Hepatic stellate cell (primary cell): ENCODE measurements at places on chromosomes 12 and 14.

DNA sequence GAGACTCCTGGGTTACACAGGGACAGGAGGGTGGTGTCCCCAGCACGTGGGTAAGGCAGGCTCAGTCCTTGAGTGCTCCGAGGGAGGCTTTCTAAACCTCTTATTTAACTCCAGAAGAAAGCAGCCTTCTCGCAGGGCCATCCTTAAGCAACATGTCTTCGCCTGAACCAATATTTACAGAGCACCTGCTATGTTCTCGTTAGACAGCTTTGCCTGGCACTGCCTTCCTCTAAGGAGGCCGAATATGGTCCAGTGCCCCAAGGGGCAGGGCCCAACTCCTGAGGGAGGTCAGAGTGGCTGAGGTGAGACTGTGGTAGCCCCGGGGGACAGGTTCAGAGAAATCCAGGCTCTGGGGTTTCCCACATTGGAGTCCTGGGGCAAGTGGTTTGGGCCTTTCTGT is 2.1 kb upstream of the SCARB1 start:
- no peak for DNase-seq

DNA sequence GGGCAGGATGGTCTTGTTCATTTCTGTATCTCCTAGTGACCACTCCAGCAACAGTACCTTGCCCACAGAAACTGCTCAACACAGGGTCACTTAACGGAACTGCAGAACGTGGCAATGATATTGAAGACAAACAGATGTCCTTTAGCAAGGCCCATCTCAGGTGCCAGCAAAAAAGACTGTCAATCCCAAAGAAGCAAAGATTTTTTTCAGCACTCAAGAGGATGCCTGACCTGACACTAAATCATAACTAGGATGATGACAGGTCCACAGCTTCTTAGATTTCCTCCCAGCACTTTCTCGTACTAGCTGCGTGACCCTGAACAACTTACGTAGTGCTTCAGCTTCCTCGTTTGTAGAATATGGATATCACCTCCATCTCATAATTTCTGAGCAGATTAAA is 39.4 kb downstream of the ATP2B1 start:
- no peak for DNase-seq

DNA sequence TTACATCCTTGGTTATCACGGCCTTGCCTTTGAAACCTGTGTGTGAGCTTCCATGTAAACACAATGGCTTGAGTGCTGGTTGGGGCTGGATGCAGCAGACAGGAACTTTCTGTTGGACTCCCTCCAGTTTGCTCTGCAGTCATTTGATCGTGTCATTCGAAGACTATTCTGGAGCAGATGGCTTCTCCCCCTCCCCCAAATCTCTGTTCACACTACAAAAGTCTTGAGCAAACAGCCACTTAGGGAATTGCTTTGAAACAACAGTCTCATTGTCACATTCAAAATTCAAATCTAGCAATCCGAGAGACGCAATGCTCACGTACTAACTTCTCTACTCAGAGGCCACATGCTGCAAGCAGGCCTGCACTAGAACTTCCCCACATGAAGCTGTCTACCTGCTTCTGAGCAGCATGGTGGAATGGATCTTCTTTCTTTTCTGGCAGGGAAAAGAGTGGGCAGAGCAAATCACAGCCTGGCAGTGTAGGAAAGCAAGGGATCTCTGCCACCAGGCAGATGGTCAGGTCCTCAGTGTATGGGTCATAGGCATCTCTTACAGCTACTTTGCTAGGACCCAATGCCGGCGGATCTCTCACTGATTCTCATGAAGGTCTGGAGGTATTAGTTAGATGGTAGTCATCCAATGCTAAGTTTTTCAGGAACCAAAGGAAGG is 214.2 kb downstream of the PPM1H start:
- no peak for DNase-seq

DNA sequence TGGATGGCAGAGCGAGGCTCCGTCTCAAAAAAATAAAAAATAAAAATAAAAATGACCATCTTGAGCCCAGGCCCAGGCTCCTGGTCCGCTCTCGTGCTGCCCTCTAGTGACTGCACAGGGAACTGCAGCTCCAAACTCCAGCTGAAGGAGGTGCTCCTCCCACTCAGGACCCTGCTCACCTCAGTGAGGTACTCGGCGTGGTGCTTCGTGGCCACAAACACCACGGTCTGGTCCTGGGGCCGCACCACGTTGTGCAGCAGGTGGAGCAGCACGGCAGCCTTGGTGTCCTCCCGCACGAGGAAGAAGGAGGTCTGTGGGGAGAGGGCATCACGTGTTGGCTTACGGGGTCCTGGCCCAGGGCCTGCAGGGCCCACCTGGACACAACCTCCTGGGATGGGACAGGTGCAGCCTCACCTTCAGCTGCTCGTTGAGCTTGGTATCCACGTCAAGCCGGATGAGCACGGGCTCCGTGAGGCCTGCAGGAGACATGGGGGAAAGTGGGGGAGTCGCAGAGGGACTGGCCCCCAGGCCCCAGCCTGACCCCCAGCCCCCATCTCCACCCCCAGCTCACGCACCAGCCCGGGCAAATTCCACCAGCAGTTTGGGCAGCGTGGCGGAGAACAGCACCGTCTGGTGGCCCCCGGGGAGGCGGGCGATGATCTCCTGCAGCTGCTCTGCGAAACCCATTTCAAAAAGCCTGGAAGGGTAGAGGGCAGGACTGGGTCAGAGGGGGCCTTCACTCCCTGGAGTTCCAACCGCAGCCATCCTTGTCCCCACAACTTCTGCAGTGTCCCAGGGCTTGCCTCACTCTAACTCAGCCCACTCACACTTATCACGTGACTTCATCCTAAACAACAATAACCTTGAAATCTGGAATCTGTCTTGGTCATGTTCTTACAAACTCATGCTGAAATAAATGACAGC is 10.6 kb downstream of the DDX54 start:
- peak; percentile 89 for DNase-seq

GRCh38 chr12:79296871-79297270 is 393.9 kb downstream of the PAWR start:
- no peak for DNase-seq

DNA sequence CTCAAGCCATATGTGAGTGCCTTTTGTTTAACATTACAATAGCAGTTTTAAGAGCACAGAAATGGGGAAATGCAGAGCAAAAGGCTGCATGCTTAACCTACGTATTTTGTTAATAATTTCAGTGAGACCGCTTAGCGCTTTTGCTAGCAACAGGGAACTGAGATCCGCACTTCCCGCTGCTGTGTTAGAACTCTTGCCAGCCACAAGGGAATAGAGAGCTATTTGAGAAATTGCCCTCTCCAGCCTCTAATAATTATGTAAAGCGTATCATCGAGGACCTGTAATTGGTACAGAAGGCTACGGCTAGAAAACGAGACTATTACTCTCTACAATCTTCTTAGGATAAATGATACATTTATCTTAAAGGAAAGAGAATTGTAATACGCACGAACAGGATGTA is 205.2 kb upstream of the GRIP1 start:
- DNase-seq = no peak

- DNase-seq = no peak
Measured at GRCh38 chr12:76195920-76196319, 111.4 kb upstream of the NAP1L1 start.

GRCh38 chr14:51575349-51576116 is 76.2 kb upstream of the FRMD6 start:
- DNase-seq = no peak

DNA sequence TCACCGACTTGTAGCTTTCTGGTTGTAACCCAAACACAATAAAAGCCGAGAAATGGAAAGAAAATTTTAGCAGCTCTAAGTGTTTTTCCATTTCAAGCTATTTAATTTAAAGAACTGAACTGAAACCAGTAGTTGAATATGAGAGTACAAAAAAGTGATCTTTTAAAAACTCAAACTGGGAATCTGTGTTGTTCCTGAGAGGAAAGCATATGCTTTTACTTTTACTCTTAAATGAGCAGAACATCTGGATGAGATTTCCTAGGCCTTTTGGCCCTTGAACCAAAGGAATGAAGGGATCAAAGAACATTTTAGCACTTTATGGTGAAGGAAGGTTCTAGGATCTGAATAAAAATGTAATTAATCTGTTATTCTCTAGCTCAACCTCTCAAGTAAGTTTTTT is 1.3 kb downstream of the KERA start:
- DNase-seq = no peak

DNA sequence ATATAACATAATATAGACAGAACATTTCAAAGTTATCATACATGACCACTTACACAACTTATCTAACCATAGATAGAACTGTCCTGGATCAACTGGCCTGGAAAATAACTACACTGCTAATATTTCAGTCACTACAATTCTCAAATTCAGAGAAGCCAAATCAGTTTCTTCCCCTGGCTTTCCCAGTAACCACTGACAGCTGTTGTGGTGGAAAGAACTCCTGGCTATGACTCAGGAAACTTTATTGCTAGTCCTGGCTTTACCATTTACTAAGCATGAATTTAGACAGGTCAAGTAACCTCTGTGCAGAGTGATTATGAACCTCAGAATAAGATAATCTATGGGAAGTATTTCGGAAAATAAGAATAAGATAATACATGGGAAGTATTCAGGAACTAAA is 244.9 kb upstream of the DIO2 start:
- DNase-seq = no peak

DNA sequence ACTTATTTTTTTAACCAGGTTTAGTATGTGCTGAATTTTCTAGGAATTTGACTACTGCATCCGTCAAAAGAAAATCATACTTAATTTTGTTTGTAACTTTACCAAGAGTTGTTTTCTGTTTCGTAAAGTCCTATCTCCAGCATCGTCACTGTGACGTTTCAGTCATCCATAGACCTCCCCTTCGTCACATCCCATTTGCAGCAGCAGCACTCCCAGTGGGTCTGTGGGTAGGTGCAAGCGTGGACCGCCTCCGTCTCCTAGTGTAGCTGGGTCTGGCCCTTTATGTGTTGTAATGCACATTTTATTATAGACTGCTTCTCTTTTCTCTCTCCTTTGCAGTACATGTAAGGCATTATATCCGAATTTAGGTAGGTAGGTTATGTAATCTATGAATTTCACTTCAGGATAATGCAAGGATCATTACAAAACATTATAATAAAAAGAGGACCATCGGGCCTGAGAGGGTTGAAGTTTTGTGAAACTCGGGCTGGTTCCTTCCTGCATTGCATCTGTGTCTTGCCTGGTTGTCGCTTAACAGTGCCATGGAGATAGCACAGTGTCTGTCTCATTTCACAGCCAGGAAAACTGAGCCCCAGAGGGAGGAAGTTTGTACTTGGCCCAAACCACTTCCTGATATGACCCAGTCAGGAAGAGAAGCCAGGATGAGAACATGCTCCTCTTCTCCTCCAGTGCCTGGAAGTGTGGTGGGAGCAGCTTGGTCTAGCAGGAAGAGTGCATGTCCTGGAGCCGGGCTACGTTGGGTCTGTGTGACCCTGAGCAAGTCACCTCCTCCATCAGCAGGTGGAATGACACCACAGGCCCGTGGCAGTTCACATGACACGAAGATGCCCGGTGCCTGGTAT is 41.3 kb downstream of the EVL start:
- no peak for DNase-seq

DNA sequence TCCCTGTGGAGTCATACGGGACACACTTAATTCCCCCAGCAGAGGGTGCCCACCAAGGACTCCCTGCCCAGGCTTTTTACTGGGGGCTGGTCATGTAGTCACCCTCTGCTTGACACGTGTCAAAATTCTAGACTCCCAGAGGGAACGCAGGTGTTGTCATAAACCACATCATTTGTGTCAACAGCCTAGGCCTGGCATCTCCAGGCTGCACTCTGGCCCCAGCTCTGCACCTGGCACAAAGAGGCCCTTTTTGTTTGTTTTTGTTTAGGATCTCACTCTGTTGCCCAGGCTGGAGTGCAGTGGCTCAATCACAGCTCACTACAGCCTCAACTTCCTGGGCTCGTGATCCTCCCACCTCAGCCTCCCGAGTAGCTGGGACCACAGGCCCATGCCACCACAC is 21.1 kb downstream of the BRI3BP start:
- DNase-seq = no peak

DNA sequence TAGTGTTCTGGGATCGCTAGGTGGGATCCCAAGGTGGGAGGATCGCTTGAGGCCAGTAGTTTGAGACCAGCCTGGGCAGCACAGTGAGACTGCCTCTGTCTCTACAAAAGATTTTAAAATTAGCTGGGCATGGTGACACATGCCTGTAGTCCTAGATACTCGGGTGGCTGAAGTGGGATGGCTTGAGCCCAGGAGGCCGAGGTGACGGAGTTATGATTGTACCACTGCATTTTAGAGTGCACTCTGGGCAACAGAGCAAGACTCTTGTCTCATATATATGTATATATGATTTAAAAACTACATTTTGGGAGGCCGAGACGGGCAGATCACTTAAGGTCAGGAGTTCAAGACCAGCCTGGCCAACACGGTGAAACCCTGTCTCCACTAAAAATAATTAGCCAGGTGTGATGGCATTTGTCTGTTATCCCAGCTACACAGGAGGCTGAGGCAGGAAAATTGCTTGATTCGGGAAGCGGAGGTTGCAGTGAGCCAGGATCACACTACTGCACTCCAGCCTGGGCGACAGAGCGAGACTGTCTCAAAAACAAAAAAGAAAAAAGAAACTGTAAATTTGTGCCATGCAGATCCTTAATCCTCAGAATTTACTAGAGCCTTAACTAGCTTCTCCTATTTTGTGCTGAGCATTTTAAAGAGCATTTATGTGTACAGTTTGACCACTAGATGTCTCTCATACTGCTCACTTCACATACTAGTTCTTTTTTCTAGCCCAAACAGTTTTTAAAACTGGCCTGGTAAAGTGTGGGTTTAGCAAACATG is 114.8 kb downstream of the MON2 start:
- DNase-seq = peak; percentile 24

- no peak for DNase-seq
Measured at GRCh38 chr12:38417101-38417500, 100.5 kb downstream of the ALG10B start.

DNA sequence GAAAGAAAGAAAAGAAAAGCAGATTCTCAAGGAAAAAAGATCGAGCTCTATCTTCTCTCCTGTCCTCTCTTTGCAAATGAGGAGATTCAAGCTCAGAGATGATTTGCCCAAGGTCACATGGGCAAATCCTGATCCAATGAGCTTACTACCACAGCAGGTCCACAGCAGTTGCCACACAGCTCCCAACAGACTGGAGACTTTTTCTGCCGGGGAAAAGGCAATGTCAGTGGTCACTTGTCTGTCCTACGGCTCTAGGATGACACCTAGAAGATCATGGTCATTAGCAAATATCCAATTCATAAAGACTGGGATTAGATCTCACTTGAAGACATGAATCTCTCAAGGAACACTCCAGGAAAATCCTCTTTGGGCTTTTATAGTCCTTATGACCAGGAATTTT is 58.8 kb downstream of the TTC7B start:
- DNase-seq = no peak

DNA sequence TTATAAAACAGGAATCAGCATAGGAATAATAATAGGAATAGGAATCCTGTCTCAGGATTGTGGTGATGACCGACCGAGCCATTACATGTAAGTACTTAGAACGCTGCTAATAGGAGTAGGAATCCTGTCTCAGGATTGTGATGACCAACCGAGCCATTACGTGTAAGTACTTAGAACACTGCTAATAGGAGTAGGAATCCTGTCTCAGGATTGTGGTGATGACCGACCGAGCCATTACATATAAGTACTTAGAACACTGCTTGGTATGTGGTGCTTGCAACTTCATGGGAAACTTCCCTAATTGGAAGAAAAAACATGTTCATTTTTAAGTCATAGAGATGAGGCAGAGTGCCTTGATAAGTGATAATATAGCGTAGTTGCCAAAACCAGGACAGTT is 30.0 kb downstream of the ELK3 start:
- no peak for DNase-seq
